Stimulated activated CD8-positive, alpha-beta memory T cell treated with anti-CD3 and anti-CD28 coated beads, Interleukin-15, amount 100 ng/mL, for 4 hours (primary cell): ENCODE measurements at places on chromosomes 7 and 10.

DNA sequence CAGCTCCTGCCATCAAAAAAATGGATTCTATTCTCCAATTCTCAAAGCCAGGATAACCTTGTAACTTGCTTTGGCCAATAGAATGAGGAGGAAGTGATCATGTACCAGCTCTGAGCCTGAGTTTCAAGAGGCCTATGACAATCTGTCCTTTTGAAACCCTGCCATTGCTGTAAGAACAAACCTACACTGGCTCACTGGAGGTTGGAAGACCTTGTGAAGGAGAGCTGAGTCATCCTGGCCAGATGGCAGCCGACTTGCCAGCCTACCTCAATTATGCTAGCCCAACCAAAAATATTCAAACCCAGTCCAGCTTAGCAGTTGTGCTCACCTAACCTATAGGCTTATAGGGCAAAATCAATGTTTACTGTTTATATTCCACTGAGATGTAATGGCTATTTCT, 93.0 kb downstream of the HGF start:
- no peak for DNase-seq

GRCh38 chr7:87474533-87475358, 734 bp downstream of the ABCB4 start:
- DNase-seq: no peak

DNA sequence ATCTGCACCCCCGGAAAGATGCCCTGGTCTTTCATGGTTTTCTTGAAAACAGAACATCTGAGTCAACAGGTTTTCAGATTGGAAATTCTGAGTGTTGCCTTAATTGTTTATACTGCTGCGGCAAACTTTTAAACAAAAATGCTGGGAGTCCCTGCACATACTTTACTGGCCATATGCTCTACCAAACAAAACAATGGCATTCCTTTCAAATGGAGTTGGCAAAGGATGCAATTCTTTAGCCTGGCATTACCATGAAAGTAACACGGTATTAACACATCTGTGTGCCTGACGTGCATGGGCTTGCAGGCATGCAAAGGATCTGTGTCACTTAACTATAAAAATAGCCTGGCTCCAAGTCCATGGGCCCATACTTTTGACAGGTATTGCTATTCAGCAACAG, 4.2 kb downstream of the INHBA start:
- no peak for DNase-seq

GRCh38 chr7:96055717-96056116, 266.2 kb downstream of the SLC25A13 start:
- DNase-seq: no peak

- no peak for DNase-seq
Observed at GRCh38 chr10:122287570-122287969, 16.5 kb downstream of the BTBD16 start.

DNA sequence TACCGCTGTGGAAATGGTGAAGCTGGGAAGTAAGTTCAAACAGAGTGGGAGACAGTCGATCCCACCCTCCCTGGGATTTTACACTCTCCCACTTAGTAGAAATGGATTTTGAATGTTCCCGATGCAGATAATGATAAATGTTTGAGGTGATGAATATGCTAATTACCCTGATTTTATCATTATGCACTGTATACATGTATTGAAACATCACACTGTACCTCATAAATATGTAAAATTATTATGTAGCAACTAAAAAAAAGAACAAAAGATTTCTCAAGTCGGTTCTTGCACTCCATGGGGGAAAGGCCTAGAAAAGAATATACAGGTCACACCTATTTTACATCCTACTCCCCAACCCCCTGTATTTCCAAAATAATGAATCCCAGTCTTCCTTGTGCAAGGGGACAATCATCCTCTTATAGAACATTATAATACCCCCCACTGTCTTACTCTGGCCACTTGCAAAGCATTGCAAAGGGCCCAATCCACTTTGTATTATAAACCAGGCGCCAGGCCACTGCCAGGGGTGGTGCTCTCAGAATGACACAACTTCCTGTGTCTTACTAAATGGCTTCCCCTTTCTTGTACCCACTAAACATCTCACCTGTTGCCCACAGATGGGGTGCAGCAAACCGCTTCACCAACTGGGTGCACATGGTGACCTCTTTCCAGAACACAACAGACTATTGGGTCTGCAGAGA, 20.6 kb upstream of the OR2AE1 start:
- DNase-seq: no peak

DNA sequence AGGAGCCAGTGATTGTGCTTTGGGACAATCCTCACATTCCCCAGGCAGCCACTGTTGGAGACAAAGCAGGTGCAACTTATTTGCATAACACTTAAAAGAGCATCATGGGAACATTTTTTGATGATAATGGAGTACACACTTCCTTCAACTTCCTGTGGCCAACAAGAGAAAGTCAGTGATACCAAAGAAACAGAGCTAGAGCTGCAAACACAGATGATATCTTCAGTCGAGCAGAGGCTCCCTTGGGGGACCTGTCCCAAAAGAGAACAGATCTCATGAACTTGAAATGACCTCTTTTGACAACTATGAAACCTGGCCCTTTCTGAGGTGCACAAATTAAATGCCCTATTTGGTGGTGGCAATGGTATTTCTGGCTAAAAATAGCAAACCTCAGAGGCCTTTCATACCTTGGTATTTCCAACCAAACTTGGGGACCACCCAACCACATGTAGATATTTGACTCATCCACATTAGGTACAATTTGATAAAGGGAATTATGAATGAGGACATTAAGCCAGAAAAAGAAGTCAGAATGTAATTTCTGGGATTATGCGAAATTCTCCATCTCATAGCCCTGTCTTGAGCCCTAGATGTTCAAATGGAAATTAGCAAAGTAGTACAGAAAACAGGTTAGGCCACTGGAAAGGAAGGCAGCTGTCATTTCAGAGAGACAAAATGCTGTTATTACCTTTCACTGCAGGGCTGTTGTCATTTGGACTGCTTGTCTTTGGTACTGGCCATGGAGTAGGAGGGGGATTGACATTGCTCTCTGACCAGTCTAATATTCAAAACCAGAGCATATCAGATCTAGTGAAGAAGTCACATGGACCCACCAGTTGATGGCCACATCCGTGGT, 146.2 kb downstream of the ICA1 start:
- no peak for DNase-seq
